ENCODE measurements at places on chromosomes 2 and 18.

- no peak for DNase-seq
Measured at GRCh38 chr18:51890762-51891161, 449.2 kb upstream of the DCC start.

GRCh38 chr2:44299635-44300034 lies 24.4 kb downstream of the SLC3A1 start:
- no peak for DNase-seq

GRCh38 chr2:201313362-201313761 lies 43.8 kb downstream of the FLACC1 start:
- no peak for DNase-seq

- DNase-seq: no peak
Measured at GRCh38 chr2:158655628-158656027, 139.5 kb upstream of the DAPL1 start.

DNA sequence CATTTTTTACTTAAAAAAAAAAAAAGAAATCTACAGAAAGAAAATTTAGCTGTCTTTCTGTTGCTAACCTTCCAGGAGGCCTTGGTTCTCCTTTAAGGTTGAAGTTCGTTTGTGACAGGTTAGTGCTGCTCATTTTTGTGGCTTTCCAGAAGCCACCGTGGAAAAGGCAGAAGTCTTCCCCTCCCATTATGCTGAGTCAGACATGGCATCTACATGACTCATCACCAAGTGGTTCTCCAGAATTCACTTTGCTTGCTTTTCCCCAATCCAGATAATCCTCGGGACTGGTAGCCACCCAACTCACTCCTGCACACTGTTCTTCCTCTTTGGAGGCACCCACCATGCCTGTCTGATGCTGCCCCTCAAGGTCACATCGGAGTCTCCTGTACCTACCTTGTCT lies 228.7 kb downstream of the PIK3C3 start:
- DNase-seq: no peak

DNA sequence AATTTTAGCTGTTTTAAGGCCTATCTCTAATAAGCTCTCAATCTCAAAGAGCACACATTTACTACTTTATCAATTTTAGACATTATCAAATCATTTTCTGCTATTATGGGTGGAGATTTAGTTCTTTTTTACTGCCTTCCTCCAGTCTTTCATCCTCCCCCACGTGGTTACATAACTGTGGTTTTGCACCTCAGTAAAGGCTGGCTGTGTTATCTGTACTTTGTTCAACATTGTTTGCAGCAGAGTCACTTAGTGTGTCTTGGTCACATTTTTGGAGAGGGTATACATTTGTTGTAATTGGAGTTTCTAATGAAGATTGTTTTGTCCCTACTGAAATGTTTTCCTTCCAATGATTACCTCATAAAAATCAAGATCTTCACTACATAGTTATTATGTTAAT lies 549.6 kb upstream of the CELF4 start:
- no peak for DNase-seq

GRCh38 chr2:144937910-144938709 lies 418.2 kb upstream of the ZEB2 start:
- no peak for DNase-seq

GRCh38 chr2:10344105-10345066 lies 41.7 kb downstream of the HPCAL1 start:
- DNase-seq: no peak

DNA sequence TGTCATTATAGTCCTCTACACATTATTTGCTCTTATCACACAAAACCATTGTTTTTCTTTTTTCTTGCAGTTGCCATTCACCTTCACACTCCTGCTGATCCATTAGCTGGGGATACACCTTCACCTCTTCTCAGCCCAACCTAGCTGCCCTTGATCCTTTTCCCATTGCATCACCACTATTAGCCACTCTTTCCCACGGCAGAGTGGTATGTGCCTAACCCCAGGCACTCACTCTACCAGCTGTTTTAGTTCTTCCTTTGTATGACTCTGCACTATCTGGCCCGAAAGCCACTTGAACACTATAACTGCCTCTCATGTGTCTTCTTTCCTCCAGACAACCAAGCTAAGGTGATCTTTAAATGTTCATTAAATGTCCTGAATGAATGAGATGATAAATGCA lies 145.4 kb upstream of the PIK3C3 start:
- no peak for DNase-seq

GRCh38 chr2:12176623-12177454 lies 430.4 kb downstream of the LPIN1 start:
- no peak for DNase-seq

DNA sequence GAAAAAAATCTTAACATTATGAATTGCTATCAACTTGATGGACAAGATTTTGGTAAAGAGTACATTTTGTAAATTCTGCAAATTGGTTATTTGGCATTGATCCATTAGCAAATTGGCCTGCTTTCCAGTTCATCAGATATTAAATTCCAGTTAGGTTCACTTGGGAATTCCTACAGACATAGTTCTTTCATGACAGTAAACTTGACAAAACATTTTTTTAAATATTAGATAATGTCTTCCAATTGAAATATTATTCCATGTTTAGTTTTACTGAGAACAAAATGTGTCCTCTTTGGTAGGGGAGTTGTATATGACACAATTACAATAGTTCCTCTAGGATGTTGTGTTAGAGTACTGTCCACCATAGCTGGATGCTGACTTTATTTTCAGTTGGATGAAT lies 141.9 kb downstream of the LCLAT1 start:
- no peak for DNase-seq

- no peak for DNase-seq
Measured at GRCh38 chr2:217616936-217617335, 385.9 kb downstream of the TNS1 start.

- no peak for DNase-seq
Measured at GRCh38 chr2:88077080-88077479, 9.5 kb downstream of the SMYD1 start.

DNA sequence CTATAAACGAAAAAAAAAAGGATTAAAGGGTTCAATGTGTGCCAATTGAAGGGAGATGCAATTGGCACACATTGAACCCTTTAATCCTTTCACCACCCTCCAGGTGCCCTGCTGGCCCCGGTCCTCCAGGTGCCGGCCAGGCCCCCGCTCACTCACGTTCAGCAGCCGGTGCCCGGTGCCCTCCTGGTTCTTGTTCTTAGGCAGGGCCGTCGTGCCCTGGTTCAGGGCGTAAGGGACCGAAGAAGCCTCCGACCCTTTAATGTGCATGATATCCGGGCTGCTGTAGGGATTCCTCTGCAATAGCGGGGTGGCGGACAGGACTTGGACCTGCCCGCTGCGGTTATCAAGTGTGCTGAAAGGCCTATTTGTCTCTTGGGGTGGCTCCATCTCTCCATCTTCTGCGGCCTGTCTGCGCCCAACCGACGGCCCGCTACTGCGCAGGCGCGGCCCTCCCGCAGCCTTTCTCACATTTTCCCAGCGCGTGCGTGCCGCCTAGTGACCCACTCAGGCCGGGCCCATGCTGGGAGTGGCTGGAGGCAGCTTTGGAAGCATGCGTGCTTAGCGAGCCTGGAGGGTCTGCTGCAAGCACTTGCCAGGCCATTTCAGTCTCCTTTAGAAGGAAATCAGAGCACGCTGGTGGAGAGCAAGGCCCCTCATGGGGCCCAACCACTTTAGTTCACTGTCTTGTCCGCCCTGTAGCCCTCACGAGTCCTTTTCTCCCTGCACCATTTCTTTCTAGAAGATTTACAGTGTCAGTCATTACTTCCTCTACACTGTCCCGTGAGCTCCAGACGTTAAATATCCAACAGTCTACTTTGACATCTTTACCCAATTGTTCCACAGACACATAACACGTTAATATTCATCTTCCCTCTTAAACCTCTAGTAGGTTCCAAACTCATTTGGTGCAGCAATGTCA lies 24.3 kb downstream of the TMEM237 start:
- no peak for DNase-seq

- DNase-seq: no peak
Measured at GRCh38 chr2:142217804-142218203, 87.0 kb upstream of the LRP1B start.

- no peak for DNase-seq
Measured at GRCh38 chr2:132732694-132733093, 62.7 kb upstream of the LYPD1 start.

DNA sequence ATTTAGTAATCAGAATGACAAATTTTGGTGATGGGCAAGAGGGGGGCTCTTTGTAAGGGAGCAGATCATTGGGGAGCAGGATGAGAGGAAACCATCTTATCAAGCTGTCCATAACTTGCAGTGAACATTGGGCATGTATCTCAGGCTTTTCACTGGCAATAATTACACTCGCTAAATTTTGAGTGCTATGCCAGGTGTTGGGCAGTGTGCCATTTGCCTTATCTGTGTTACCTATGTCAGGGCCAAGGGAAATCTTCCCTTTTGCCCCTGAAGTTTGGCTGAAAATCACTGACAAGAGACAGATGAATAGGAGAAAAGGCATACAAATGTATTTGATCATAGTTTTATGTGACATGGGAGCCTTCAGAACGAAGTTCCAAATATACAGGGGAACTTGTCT lies 39.0 kb downstream of the NOSTRIN start:
- DNase-seq: no peak

GRCh38 chr2:190587106-190587505 lies 52.6 kb upstream of the NEMP2 start:
- no peak for DNase-seq

DNA sequence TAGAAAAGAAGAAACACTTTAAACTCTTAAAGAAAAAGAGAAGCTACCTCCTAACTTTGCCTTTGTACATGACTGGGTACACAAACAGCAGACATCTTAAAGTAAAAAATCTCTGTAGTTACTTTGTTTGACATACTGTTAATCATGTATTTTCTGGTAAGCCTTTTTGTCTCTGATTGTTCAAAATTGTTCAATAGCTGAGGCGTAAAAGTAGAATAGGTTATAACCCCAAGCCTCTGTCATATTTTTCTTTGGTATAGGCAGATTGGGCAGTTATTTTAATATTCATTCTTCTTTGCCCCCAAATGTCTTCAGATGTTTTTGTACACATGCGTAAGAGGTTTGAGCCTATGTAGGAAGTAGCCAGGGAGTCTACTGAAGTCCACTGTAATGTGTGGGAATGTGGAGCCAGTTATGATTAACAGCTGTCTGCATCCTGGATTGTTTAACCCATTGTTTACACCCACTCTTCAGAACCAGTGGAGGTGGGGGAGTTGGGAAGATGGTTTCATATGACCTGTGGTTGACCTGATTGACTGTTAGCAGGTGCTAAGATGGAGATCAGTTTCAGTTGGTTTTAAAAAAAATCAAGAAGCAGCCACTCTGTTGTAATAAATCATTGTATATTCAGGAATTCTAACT lies 150.5 kb downstream of the TANC1 start:
- DNase-seq: no peak

GRCh38 chr2:229249536-229249935 lies 21.6 kb downstream of the PID1 start:
- DNase-seq: no peak

DNA sequence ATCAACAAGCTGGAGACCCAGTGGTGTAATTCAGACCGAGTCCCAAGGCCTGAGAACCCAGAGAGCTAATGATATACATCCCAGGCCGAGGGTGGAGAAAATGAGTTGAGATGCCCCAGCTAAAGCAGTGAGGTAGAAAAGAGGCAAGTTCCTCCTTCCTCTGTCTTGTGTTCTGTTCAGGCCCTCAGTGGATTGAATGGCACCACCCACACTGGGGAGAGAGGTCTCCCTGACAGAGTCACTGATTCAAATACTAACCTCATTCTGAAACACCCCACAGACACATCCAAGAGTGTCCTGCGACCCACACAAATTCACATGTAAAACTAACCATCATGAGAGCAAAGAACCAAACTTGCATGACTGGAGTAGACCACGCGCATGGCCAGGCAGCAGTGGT lies 215.3 kb downstream of the ANAPC1 start:
- DNase-seq: no peak

GRCh38 chr18:36895606-36896005 lies 66.7 kb downstream of the KIAA1328 start:
- no peak for DNase-seq

- no peak for DNase-seq
Measured at GRCh38 chr18:24436939-24437338, 10.5 kb downstream of the IMPACT start.

DNA sequence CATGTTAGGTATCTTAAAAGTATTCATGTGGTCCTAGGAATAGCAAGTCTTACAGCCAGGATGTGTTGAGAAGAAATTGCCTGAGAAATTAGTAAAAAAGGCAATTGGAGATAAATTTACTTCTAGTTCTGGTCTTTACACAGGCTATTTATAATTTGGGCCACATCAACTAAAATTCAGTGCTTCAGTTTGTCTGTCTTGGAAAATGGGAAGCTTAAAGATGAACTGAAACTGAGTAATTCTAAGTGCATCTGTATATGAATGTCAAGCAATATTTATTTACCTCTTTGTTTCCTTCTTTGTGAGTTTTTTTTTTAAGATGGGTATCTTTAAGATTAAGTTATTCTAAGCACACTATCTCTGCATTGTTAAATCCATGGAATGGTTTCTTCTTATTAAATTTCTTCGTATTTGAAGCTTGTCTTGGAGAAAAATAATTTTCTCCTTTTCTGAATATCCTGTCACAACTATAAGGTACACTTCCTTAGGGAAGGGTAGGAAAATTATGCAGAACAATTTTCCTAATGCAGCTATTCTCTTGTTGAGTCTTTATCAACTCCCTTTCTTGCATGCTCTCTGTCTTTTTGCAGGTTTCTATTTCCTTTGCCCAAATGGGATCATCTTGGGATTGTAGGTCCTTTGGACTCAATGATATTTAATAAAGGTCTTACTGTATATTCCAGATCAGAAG lies 39.7 kb upstream of the MMADHC start:
- no peak for DNase-seq

GRCh38 chr2:201186982-201187381 lies 4.0 kb downstream of the CASP10 start:
- DNase-seq: no peak

- no peak for DNase-seq
Measured at GRCh38 chr2:120985997-120986651, 250.5 kb downstream of the GLI2 start.

GRCh38 chr2:176272870-176273459 lies 3.7 kb downstream of the MTX2 start:
- no peak for DNase-seq

- DNase-seq: no peak
Measured at GRCh38 chr2:28607730-28608499, 112.1 kb downstream of the PLB1 start.

- no peak for DNase-seq
Measured at GRCh38 chr2:196165016-196165415, 6.4 kb downstream of the STK17B start.

GRCh38 chr2:29042561-29043075 lies 31.7 kb downstream of the PCARE start:
- no peak for DNase-seq

DNA sequence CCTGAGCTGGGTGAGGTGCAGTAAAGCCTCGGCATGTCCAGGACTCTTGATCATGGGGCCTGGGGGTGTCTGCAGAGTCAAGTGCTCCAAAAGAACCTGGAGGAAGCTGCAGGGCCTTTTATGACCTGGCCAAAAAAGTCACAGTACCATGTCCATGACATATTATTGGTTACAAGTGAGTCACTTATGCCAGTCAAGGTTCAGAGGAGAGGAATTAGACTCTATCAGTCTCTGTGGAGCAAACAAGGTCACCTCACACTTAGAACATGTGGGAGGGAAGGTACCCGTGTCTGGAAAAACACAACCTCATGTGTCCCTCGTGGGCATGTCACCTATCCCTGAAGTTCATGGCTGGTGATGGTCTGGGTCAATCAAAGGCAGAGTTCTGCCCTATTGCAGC lies 465.7 kb downstream of the FBXO15 start:
- DNase-seq: no peak

All from activated CD8-positive, alpha-beta memory T cell treated with anti-CD3 and anti-CD28 coated beads for 4 hours (primary cell).